ENCODE measurements at places on chromosomes 1 and 21. TPM values are rescaled to one million over a fixed set of nuclear protein-coding genes. Genes with fewer than 3 reads are reported as not detected.

DNA sequence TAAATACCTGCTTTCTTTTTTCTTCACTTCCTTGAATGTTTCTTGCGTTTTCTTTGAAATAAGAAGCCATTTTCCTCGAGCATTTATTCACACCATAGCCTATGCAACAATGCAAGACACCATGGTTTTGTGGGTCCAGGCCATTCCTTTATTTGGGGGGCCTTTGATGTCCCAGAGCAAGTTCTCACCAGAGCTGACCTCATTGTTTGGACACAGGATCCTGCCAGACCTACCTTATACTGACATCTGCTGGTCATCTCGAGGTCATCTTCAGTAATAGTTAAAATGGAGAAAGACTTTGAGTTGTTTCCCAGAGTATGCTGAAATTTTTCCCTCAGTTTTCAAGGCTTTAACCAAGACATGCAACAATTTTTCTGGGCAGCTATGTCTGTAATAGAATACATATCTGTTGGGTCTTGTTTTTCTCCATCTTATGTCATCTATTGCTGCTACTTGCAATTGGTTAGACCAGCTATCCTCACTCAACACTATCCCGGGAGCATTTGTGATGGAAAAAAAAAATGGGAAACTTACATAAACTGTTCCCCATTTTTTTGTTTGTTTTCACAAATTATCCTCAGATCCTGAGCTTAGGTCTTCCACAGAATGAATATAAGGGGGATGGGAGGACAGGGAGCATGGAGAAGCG is 34.0 kb upstream of the BACE2 start:
- H3K27ac ChIP-seq, result no peak overlapping the region
- no peaks in the 10 kb centered on the region for H3K4me1 ChIP-seq
- no peaks in the 10 kb centered on the region for H3K36me3 ChIP-seq
- no peak overlapping the region for H3K4me3 ChIP-seq
- H3K27me3 ChIP-seq, result peaks cover 7% of the 10 kb centered on the region

DNA sequence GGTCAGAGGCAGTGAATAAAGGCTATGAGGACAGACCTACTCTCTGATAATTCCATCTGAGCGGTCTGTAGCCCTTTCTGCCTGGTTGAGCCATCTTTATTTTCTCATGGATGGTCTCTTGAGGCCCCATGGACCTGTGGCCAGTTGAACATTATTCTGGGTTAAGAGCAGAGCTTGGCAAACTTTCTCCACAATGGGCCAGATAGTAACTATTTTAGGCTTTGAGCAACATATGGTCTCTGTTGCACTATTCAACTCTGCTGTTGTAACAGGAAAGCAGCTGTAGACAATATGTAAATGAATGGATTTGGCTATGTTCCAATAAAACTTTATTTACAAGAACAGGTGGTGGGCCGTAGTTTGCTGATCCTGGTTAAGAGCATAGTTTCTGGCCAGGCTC is 62.7 kb downstream of the KAZN start:
- H3K27ac ChIP-seq, result no peak overlapping the region
- H3K4me3 ChIP-seq, result no peak overlapping the region
- peaks cover 6% of the 10 kb centered on the region for H3K27me3 ChIP-seq
- no peaks in the 10 kb centered on the region for H3K36me3 ChIP-seq

PEAR1 gene
- total RNA-seq, result not detected

DNA sequence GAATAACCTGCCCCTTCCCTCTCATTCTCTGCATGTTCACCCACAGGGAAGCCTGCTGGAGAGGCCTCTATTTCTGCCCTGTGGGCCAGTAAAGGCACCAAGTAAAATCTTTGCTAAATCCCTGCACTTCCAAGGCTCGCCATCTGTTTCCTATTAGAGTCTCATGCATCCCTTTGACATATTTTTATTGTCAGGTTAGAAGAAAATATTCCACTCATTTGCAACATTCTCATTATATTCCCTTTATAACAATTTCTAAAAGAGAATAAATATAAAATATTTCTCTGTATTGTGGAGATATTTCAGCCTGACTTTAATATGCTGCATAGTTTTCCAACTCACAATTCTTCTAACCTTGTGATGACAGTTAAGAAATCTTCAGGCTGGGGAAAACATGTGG is 340.4 kb upstream of the VAMP3 start:
- H3K27ac ChIP-seq, result no peak overlapping the region
- H3K4me3 ChIP-seq, result no peak overlapping the region
- H3K27me3 ChIP-seq, result no peaks in the 10 kb centered on the region

CBS gene
- 54.7 TPM for total RNA-seq

GRCh38 chr1:172308577-172308976 is 111.9 kb upstream of the C1orf105 start:
- H3K27ac ChIP-seq, result no peak overlapping the region
- H3K36me3 ChIP-seq, result no peaks in the 10 kb centered on the region

DNA sequence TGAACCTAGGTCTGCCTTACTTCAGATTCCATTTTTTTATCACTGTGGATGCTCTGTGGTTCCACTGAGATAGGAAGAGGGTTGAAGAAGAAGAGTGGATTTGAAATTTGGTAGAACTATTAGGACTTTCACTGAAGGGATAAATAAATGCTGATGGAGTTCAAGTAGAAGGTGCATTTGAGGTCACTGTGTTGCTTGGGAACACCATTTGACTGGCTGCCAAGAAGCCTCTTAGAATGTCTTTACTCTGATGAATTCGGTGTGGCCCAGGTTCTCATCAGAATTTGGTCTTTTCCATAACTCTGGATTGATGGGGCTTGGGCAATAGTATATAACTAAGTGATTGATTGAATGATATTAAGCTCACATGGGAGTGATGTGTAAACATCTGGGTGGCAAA is 11.9 kb downstream of the XPR1 start:
- peaks cover 32% of the 10 kb centered on the region for H3K4me1 ChIP-seq
- no peaks in the 10 kb centered on the region for H3K27me3 ChIP-seq
- no peak for DNase-seq
- H3K4me3 ChIP-seq, result no peak overlapping the region
- no peak overlapping the region for H3K27ac ChIP-seq

GRCh38 chr1:175818929-175819328 is 75.5 kb upstream of the TNR start:
- DNase-seq, result no peak
- H3K4me3 ChIP-seq, result no peak overlapping the region
- H3K4me1 ChIP-seq, result no peaks in the 10 kb centered on the region
- H3K36me3 ChIP-seq, result no peaks in the 10 kb centered on the region

DNA sequence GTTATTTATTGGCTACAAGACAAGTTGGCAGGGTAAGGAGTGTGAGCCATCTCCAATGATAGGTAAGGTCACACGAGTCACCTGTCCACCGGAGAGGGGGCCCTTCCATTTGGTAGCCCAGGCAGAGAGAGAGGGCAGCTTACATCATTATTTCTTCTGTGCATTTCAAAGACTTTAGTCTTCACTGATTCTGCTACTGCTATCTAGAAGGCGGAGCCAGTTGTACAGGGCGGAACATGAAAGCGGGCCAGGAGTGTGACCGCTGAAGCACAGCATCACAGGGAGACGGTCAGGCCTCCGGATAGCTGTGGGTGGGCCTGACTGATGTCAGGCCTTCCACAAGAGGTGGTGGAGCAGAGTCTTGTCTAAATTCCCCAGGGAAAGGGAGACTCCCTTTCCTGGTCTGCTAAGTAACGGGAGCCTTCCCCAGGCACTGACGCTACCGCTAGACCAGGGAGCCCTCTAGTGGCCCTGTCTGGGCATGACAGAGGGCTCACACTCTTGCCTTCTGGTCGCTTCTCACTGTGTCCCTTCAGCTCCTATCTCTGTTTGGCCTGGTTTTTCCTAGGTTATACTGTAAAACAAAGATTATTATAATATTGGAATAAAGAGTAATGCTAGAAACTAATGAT is 36.7 kb downstream of the ZNF695 start:
- H3K4me1 ChIP-seq, result no peaks in the 10 kb centered on the region
- H3K36me3 ChIP-seq, result peaks cover 12% of the 10 kb centered on the region
- no peak overlapping the region for H3K4me3 ChIP-seq
- peaks cover 2% of the 10 kb centered on the region for H3K27me3 ChIP-seq

- peaks cover 1% of the 10 kb centered on the region for H3K27me3 ChIP-seq
- no peak for DNase-seq
- no peaks in the 10 kb centered on the region for H3K36me3 ChIP-seq
- H3K4me3 ChIP-seq, result no peak overlapping the region
- H3K4me1 ChIP-seq, result no peaks in the 10 kb centered on the region
- no peak overlapping the region for H3K27ac ChIP-seq
Observed at GRCh38 chr1:61171974-61172373, 89.6 kb downstream of the NFIA start.

- no peak overlapping the region for H3K27ac ChIP-seq
- H3K36me3 ChIP-seq, result no peaks in the 10 kb centered on the region
- no peak for DNase-seq
- no peaks in the 10 kb centered on the region for H3K4me1 ChIP-seq
Observed at GRCh38 chr1:182768963-182769362, 20.6 kb upstream of the NPL start.

- no peak for DNase-seq
- H3K4me3 ChIP-seq, result no peak overlapping the region
- no peaks in the 10 kb centered on the region for H3K36me3 ChIP-seq
- H3K27me3 ChIP-seq, result peaks cover 28% of the 10 kb centered on the region
Observed at GRCh38 chr1:29774355-29774754, 538.0 kb downstream of the PTPRU start.

DMBX1 gene
- total RNA-seq, result 0.10 TPM

DNA sequence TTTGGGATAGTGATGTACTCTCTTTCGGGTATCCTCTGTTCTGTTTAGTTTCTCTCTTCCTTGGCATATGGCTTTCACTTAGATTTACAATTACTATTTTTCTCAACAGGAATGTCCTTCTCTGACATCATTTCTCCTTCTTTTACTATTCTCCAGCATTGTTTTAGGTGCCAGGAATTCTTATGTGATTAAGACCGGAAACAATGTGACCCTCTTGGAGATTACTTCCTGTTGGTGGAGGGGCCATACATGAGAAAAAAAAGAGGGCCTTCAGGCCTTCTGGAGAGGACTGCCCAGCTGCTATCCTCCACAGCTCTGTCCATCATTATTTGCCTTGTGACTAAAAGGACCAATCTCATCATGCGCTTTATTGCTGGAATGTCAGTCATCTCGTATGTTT is 50.4 kb upstream of the ADAMTS5 start:
- DNase-seq, result no peak
- H3K27me3 ChIP-seq, result no peaks in the 10 kb centered on the region
- H3K4me3 ChIP-seq, result no peak overlapping the region
- H3K4me1 ChIP-seq, result no peaks in the 10 kb centered on the region

DNA sequence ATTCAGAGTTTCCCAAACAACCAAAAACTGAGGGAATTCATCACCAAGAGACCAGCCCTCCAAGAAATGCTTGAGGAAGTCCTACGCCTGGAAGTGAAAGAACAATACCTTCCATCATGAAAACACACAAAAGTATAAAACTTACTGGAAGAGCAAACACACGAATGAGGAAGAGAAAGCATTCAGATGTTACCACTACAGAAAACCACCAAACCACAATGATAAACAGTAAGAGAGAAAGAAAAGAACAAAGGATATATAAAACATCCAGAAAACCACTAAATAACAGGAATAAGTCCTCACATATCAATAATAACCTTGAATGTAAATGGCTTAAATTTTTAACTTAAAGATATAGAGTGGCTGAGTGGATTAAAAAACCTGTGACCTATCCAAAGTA is 58.5 kb upstream of the BCL10 start:
- H3K27me3 ChIP-seq, result peaks cover 11% of the 10 kb centered on the region
- H3K4me1 ChIP-seq, result no peaks in the 10 kb centered on the region
- DNase-seq, result no peak

- no peaks in the 10 kb centered on the region for H3K27me3 ChIP-seq
- no peak overlapping the region for H3K4me3 ChIP-seq
- no peak overlapping the region for H3K27ac ChIP-seq
- H3K36me3 ChIP-seq, result peaks cover 16% of the 10 kb centered on the region
Observed at GRCh38 chr1:200850554-200850953, 22.2 kb upstream of the GPR25 start.

DNA sequence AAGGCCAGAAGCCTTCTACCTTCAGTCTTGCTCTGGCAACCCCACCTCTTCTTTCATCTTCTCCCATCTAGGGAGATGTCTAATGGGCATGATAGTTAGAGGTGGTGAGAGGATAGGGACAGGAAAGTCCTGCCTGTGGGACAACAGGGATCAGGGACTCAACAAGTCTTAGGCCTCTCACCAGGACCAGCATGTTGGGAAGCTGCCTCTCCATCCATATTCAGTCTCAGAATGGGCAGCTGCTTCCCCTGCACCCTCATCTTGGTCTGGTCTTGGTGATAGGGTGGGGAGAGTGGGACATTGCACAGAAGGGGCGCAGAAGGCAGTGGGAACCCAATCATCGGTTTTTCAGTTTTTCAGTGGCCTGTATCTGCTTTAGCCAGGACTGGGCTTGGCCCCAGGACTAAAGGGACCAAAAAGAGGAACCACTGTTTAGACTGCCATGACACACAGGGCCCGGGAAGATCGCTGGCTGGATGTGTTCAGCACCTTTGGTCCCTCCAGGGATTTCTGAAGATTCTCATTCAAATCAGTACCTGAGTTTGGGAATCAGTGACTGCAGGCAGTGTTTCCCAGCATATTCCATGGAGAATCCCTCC is 12.7 kb downstream of the RHEX start:
- DNase-seq, result no peak
- no peak overlapping the region for H3K4me3 ChIP-seq
- H3K27ac ChIP-seq, result no peak overlapping the region
- peaks cover 6% of the 10 kb centered on the region for H3K27me3 ChIP-seq

DNA sequence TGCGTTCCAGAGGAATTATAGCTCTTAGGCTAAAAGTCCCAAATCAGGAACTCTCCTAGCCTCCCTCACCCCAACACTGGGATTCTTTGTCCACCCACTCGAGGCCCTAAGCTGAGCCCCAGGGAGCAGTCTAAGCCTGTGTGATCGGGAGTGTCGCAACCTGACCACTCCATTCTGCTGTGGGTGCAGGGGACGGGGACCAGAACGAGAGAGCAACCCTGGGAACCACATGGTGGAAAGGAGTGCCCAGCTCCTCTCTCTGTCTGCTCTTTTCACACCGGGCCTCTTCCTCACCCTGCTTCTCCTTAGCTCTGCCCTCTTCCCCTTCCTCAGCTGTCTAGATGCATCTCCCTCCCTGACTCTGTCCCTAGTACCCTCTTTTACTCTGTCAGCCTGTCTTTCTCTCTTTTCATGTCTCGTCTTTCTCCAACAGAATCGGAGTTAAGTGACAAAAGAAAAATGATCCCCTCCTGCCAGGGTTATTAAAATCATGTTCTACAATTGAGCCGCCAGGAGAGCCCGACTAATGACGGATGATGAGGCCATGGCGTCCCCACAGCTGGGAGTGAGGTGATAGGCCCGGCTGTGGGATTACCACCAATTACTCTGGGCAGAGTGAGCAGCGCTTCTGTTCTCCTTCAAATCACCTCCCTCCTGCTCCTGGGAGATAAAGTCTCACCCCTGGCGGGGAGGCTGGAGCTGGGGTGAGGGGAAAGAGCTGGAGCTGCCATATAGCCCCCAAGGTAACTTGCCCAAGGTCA is 34.5 kb upstream of the CSF3R start:
- no peak overlapping the region for H3K4me3 ChIP-seq
- H3K4me1 ChIP-seq, result no peaks in the 10 kb centered on the region
- H3K27me3 ChIP-seq, result no peaks in the 10 kb centered on the region
- no peaks in the 10 kb centered on the region for H3K36me3 ChIP-seq
- no peak overlapping the region for H3K27ac ChIP-seq

CADM3 gene
- not detected for total RNA-seq

GRCh38 chr1:15430787-15431570 is 7.3 kb upstream of the CTRC start:
- peaks cover 13% of the 10 kb centered on the region for H3K36me3 ChIP-seq
- H3K4me3 ChIP-seq, result no peak overlapping the region

- H3K27me3 ChIP-seq, result no peaks in the 10 kb centered on the region
- DNase-seq, result no peak
- H3K4me3 ChIP-seq, result no peak overlapping the region
- peaks cover 24% of the 10 kb centered on the region for H3K36me3 ChIP-seq
- no peaks in the 10 kb centered on the region for H3K4me1 ChIP-seq
Observed at GRCh38 chr1:5881526-5882222, 110.6 kb downstream of the NPHP4 start.

RCC1 gene
- 86.1 TPM for total RNA-seq
